ENCODE measurements at places on chromosomes 6 and 20. TPM values are rescaled to one million over a fixed set of nuclear protein-coding genes. Genes with fewer than 3 reads are reported as not detected.

The CARMIL1 gene
- total RNA-seq = 20.5 TPM

The RTN4IP1 gene
- 1.7 TPM for total RNA-seq

The SLC24A3 gene
- total RNA-seq = 1.5 TPM

The BRD2 gene
- 233 TPM for total RNA-seq

The ANKRD66 gene
- total RNA-seq = not detected

The PRL gene
- not detected for total RNA-seq

The GINS1 gene
- total RNA-seq = 40.8 TPM

The LRRN4 gene
- total RNA-seq = 7.7 TPM

The OXT gene
- not detected for total RNA-seq

The INSM1 gene
- total RNA-seq = 0.21 TPM

The PRR18 gene
- total RNA-seq = 0.63 TPM

The LY6G5C gene
- total RNA-seq = 2.0 TPM

The BHLHE23 gene
- total RNA-seq = not detected

The TMEM151B gene
- total RNA-seq = 0.22 TPM

The CD93 gene
- total RNA-seq = 0.04 TPM

The ZBP1 gene
- not detected for total RNA-seq

The C20orf96 gene
- 29.4 TPM for total RNA-seq

The FAM83B gene
- total RNA-seq = 13.9 TPM

The PNPLA1 gene
- not detected for total RNA-seq

The MYMX gene
- 2.4 TPM for total RNA-seq
